Activated CD4-positive, alpha-beta T cell treated with anti-CD3 and anti-CD28 coated beads, Interleukin-2, amount 10 ng/mL, durations not matched to agents 24 days and 14 days (primary cell): ENCODE measurements at places on chromosomes 12 and 14. TPM values are rescaled to one million over a fixed set of nuclear protein-coding genes. Genes with fewer than 3 reads are reported as not detected.

C12orf54 gene
- total RNA-seq, result not detected in 2 replicates

GLT1D1 gene
- total RNA-seq, result 2.2 TPM in 2 replicates

LRTM2 gene
- 0.05 and 0.16 TPM in 2 replicates for total RNA-seq

KRT83 gene
- not detected in 2 replicates for total RNA-seq

DNA sequence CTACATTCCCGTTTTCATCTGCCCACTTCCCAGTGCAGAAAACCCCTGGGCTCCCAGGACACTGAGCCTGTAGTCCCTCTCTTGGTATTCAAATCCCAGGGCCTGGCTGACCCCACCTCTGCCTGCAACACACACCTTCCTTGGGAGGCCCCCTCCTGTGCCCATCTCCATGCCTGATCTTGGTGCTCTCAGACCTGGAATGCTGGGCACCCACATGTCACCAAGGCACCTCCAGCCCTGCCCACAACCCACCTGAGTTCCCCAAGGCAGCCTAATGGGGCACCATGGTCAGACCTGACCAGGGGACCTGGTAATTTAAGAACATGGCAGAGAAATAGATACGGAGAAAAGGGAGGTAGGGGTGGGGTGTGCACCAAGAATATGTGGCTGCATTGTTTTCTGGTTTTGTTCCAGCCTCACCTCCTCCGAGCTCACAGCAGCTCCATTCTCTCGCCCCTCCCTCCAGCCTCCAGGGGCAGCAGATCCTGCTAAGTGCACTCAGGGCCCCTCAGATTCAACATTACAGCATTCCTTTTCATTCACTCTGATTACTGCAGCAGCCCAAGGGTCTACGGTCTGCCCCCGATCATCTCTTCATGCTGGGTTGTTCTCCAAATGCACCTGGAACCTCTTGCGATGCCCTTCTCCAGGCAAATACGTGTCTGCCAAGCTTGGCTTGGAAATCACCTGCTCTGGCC lies 9.2 kb upstream of the HSP90AA1 start:
- DNase-seq, result no peak

- DNase-seq, result no peak
Measured at GRCh38 chr12:69985656-69986055, 160.6 kb downstream of the MYRFL start.

ABCC9 gene
- 0.02 TPM in 1 of 2 replicates, not detected in the other for total RNA-seq

- DNase-seq, result no peak
Measured at GRCh38 chr14:79201564-79202207, 1009.6 kb downstream of the DIO2 start.

CRIP1 gene
- 99.3 and 110 TPM in 2 replicates for total RNA-seq

DNA sequence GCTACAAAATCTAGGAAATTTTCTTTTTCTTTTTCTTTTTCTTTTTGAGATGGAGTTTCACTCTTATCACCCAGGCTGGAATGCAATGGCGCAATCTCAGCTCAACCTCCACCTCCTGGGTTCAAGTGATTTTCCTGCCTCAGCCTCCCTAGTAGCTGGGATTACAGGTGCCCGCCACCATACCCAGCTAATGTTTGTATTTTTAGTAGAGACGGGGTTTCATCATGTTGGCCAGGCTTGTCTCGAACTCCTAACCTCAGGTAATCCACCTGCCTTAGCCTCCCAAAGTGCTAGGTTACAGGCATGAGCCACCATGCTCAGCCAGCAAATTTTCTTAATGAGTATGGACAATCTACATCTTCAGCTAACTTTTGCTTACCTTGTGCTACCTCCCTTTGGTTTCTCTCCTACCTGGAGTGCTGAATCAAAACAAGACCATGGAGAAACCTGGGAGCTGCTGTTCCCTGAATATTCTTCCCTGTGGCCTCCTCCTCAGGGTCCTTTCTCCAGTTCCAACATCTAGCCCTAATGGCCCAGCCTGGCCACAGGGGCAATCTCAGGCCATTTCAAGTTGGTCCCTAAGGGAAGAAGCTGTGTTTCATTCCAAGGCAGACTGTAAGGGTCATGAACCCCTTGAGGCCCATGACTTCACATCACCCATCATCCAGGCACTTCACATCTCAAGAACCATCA lies 74.6 kb upstream of the EGLN3 start:
- no peak for DNase-seq

DNA sequence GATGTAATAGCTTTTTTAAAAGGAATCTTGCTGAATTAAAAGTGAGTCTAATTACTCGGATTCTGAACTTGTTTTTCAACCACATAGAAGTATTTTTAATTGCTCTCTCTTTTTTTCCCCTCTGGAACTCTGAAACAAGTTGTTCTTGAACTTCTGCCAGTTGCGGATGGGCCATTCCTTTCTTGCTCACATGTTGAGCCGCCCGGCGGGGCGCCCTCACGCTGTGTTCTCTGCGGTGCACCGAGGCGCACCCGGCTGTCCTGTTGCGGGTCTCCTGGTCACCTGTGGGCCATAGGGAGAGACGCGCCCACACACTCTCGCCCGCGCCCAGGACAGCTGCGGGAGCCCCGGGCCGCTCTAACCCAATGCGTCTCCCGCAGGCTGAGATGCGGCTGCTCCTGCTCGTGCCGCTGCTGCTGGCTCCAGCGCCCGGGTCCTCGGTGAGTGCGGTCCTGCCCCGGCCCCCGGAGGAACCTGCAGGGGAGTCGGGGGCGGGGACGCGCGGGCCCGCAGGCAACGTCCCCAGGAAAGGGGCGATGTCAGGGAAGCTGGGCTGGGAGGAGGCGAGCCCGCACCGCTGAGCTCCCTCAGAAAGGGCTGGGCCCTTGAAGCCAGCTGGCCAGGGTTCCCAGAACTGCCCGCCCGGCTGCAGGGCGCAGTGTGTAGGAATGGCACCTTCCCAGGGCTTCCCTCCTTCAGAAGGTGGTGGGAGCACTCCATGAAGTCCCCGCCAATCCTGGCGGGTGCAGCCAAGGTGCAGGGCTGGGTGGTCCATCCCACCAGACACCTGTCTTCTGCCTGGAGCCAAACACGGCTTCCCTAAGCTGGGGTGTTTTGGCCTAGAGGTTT lies 2.3 kb downstream of the PAPLN start:
- no peak for DNase-seq

TMED10 gene
- total RNA-seq, result 192 and 200 TPM in 2 replicates

PLEKHD1 gene
- total RNA-seq, result 0.12 TPM in 1 of 2 replicates, not detected in the other

DNA sequence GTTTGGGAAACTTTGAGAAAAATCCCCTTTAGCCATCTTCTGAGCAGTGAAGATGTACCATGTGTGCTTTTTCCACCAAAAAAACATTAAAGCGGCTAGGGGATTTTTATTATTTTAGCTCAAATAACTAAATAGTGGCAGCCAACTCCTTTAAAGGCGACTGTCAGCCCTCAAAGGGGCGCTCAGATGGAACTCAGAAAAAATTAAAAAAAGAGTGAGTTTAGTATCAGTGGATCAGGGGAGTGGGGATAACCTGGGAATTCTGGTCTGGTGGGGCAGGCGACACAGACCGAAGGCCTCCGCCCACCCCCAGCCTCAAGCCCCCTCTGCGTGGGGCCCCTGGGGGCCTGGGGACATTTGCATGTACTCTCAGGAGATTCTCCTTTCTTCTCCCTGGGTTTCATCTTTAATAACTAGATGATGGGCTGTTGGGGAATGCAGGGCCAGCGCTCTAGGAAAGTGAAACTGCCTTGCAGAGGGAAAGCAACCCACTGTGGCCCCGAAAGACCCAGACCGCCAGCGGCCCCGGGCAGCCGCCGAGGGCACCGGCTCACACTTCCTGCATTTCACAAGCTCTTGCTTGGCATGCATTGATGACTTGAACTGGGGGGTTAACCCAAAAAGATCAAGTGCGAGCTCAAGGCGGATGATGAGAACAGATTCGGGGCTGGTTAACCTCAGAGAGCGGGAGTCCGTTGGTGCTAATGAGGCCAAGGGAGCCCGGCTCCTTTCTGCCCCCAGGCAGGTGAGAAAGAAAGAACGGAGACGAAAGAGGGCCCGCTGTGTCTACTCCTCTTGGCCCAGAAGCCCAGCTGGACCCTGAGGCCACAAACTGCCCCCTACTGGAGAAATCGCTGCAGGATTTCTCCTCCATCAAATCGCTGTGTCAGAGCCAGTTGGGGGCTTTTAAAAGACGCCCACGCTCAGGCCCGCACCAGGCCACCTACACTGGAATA lies 7.3 kb upstream of the BATF start:
- peak; percentile 83 for DNase-seq

- no peak for DNase-seq
Measured at GRCh38 chr14:104388541-104389325, 190.8 kb upstream of the C14orf180 start.

DNA sequence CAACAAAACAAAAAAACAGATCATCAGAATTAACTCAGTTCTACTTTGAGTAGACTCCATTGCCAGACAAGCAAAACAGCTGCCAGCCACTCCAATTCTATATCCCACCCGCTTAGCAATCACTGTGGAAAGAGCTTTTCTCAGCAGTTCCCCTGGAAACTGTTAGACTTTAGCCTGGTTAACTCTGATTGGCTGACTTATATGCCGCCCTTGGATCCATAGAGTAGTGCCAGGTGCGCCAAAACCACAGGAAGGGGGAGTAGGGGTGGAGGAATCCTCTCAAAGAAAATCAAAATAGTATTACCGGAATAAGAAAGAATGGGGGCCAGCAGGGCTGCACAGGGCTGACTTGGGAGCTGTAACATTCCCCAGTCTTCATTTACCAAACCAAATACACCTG lies 5.4 kb upstream of the EML5 start:
- DNase-seq, result no peak

DNA sequence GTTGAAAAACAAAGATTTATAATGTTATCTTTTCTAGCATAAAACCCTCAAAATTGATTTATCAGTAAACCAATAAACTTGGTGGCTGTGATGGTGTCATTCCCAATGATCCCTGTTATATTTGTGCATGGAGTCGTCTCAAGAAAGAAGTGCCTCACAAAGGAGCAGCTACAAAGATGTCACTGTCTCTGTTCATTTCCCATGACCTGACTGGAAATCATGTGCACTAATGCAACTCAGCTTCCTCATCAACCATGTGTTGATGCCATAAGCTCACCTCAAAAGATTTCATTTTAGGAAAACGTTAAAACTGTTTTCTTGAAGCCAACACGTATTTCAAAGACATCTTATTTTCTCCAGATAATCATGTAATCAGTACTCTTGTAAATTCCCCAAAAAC lies 28.8 kb downstream of the CLEC1A start:
- DNase-seq, result no peak

GRCh38 chr12:124677552-124678356 lies 110.3 kb upstream of the NCOR2 start:
- no peak for DNase-seq

EFS gene
- not detected in 2 replicates for total RNA-seq

IRAK3 gene
- total RNA-seq, result 1.3 and 1.8 TPM in 2 replicates

TAS2R43 gene
- 1.2 and 1.3 TPM in 2 replicates for total RNA-seq

DNA sequence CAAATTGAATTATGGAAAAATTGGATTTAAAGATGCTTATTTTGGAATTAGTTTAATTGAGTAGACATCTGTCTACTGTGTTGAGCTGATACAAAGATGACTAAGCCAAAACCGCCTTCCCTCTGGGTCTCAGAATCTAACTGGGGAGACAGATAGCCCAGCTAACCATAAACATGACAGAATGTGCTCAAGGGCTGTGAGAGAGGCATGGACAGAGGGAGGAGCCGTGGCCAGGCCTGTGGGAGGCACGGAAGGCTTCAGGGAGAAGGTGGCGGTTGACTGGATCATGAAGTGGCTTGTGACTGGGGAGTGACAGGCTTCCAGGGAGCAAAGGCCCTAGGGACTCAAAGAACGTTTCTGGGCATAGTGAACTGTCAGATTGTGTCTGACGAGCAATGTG lies 74.6 kb downstream of the DACT1 start:
- no peak for DNase-seq

- no peak for DNase-seq
Measured at GRCh38 chr12:19115285-19115684, 14.2 kb upstream of the PLEKHA5 start.

TAS2R42 gene
- not detected in 2 replicates for total RNA-seq

- DNase-seq, result no peak
Measured at GRCh38 chr12:113474635-113475436, 3.2 kb upstream of the LHX5 start.

- no peak for DNase-seq
Measured at GRCh38 chr12:85280984-85281630, 1.1 kb downstream of the ALX1 start.

DNA sequence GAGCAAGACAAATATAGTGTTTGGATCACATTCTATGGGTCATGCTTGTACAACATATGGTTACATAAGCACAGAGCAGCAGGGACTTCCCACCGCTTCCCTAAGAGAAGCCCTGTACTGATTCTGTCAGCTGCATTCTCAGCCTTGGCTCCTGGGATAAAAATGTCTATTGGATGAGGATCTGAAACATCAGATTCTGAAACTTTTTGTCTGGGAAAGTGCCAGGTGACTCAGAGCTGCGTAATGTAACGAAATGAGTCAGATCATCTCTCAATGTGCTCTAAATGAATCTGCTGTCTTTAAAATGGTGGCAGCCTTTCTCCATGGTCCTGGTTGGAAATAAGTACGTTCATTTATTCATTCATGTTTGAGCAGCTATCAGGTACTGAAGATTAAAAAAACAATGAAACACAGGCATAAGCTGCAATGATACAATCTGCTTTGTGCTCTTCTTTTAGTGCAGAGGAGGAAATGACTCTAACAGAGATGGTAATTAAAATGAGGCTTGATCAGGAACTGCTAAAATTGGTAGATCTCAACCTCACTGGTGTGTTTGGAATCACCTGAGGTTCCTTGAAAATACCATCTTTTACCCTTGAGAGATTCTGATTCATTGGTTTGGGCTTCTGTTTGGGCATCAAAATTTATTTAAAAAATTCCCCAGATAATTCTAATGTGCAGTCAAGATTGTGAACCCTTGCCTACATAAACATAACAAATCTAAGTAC lies 99.1 kb upstream of the NAP1L1 start:
- DNase-seq, result peak; percentile 62

DNA sequence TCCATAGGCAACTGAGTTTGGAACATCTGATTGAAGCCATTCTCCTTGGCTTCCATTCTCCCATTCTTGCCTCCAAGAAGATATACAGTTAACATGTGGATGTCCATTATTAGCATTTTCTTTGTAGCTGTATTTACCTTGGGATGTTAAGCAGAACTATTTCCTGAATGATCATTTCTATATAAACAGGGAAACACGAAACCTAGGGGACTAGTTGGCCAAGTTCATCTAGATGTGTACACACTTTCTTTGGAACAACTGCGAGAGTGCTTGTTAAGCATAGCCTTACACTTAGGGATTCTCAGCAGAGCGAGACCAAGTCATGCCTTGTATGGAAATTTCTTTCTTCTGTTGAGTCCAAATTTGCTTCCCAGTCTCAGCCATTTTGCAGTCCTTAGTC lies 42.1 kb downstream of the DRAM1 start:
- DNase-seq, result no peak

DNA sequence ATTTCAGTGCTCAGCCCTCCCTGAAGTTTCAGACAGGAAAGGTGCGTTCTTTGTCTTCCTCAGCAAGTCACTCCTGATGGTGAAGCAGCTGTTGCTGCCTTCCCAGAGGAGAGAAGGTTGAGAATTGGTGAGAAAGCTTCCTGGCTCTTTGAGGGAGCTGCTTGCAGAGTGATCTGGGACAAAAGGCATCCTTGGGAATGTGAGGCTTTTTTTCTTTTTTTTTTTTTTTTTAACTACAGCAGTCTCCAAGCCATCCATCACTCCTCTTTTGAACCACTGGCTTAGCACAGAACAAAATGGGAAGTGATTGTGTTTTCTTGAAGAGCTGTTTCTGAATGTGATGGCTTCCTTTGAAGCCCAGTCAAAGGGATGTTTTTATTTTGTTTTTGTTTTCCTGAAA lies 120.4 kb upstream of the LRIG3 start:
- no peak for DNase-seq

- DNase-seq, result no peak
Measured at GRCh38 chr12:114046236-114046998, 80.3 kb upstream of the RBM19 start.

- no peak for DNase-seq
Measured at GRCh38 chr12:86799616-86800015, 543.4 kb upstream of the MGAT4C start.

EGLN3 gene
- total RNA-seq, result 17.4 and 17.6 TPM in 2 replicates

- DNase-seq, result peak; percentile 76
Measured at GRCh38 chr12:9039397-9039977, 50.1 kb downstream of the KLRG1 start.
